ENCODE measurements at places on chromosomes 6 and 20.

GRCh38 chr6:107589199-107589598 lies 99.3 kb downstream of the SOBP start:
- no peak for DNase-seq

DNA sequence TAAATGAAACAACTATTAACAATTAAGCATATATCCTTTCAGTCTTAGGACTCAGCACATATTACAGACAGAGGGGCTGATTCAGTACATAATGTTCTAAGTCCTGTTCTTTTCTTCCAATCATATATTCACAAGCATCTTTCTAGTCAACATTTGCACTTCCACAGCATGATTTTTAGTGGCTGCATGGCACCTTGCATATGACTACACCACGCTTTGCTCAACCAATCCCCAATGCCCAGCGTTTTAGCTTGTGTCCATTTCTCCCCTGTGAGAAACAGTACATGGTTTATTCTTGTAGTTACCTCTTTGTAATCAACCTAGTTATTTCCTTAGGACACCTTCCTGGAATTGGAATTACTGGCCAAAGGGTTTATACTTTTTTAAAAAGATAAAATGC lies 33.2 kb downstream of the AAR2 start:
- no peak for DNase-seq

- no peak for DNase-seq
Measured at GRCh38 chr20:57451431-57451794, 60.2 kb downstream of the RBM38 start.

DNA sequence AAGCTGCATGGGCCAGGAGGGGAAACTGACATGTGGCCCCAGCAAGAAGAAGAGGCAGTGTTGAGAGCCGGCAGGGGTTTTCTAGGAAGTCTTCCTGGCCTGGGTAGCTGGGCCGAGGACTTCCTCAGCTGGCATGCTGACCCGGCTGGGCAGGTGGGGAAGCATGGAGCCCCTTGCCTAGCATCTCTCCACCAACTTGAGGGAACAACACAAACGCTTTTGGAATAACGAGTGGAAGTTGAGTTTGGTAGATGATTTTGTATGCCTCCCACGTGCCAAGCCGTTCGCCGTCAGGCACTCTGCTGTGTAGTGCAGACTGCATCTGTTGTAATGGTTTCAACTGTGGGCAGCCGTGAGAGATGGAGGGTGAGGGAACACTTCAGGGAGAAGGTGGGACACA lies 7.3 kb downstream of the TMEM181 start:
- DNase-seq, result no peak

GRCh38 chr6:15698471-15698870 lies 35.6 kb upstream of the DTNBP1 start:
- no peak for DNase-seq

- DNase-seq, result no peak
Measured at GRCh38 chr6:12426121-12426520, 136.0 kb downstream of the EDN1 start.

- DNase-seq, result no peak
Measured at GRCh38 chr20:53652090-53652858, 58.6 kb upstream of the ZNF217 start.

DNA sequence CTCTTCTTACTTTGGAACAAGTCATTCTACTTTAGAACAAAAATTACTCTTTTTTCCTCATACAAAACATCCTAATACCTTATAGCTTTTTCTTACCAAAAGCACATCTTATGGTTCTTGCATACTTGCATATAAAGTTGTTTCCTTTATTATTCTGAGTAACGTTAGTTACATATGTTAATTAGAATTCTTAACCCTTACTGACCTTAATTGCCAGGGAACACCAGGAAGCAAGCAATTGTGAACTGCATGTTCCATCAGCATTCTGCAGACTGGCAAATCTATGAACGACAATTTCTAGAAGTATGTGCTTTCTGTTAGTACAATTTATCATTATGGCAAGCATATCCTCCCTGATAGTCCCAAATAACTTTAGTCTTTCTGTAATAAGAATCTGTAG lies 831.0 kb downstream of the C6orf118 start:
- no peak for DNase-seq

GRCh38 chr6:21522143-21522747 lies 71.3 kb upstream of the SOX4 start:
- no peak for DNase-seq

- DNase-seq, result no peak
Measured at GRCh38 chr6:11491596-11492463, 45.7 kb upstream of the TMEM170B start.

- DNase-seq, result no peak
Measured at GRCh38 chr20:36936341-36936740, 15.2 kb downstream of the SAMHD1 start.

DNA sequence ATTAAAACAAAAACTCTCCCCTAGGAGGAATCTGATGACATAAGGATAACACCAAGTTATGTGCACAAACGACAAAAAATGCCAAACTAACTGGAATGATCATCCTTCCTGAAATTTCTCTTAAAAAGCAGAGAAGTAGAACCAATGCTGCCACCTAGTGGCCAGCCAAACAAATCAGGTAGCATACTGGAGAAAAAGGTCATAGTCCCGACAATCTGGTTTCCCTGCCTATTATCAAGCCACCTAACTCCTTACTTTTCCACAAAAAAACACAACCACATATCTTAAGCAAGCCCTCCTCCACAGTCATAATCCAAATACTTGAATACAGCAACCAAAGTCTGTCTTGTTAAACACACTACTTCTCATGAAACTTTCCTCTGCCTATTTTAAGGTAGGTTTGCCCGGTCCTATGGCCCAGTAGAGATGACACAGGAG lies 5.3 kb downstream of the OARD1 start:
- peak; percentile 86 for DNase-seq

DNA sequence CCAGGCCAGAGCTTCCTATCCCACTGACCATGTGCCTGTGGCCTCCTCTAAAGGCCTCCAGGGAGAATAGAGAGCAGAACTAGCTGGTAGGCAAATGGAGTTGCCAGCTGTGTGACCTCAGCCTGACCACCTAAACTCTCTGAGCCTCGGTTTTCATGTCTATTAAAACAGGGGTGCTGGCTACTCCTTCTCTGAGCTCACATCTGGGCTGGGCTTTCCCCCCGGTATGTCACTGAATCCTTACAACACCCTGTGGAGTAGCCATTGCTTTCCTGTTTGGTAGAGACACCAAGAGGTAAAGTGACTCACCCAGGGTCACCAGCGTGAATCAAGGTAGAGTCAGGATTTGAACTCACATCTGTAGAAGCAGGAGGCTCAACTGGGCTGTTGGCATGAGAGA lies 132.1 kb downstream of the JPH2 start:
- DNase-seq, result no peak

- no peak for DNase-seq
Measured at GRCh38 chr6:52195886-52196285, 9.7 kb downstream of the IL17A start.

- DNase-seq, result no peak
Measured at GRCh38 chr6:32867022-32867477, 13.1 kb downstream of the PSMB9 start.

GRCh38 chr6:74713941-74714340 lies 491.9 kb downstream of the COL12A1 start:
- DNase-seq, result no peak

DNA sequence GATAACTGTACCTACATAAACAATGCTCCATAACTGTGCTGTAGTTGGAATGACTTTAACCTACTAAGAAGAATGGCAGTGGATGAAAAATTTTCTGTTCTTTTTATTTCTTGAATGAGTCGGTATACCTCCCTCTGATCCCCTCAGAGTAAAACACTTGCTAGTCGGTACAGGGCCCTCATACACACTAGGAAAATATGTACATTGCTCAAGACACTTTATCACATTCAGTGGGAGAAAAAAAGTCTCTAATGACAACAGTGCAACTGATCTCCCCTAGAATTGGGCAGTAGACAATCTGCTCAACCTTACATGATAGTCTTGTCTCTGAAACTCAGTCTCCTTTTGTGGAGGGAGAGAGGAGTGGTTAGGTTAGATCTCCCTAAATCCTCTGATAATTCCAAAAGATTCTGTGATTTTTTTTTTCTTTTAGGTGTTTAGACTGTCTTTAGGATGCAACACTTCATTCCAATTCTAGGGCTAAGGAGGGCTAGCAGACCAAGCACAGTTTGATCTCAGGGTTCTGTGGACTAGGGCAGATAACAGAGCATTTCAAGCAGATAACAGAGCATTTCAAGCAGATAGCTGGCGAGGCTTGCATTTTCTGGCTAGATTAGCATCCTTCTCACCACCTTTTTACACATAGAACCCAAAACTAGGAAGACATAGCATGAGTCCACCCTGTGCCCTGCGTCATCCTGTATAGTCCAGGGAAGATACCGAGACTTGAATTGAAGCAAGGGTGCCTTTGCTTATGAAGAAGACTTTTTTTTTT lies 100.3 kb upstream of the TNFAIP3 start:
- DNase-seq, result no peak

DNA sequence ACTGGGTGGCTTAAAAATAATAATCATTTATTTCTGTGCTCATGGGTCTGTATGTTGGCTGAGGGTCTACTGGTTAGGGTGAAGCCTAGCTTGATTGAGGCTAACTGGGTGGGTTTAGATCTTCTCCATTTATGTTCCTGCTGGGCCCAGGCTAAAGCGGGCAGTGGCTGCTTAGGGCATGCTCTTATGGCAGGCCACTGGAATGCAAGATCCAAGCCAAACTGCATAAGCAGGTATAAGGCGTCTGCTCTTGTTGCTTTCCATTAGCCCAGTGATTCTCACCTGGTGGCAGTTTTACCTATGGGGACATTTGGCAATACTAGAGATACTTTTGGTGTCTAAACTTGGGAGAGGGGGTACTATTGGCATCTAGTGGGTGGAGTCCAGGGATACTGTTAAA lies 44.5 kb downstream of the QKI start:
- no peak for DNase-seq

GRCh38 chr6:138403324-138403800 lies 661 bp upstream of the HEBP2 start:
- DNase-seq, result peak; percentile 48

GRCh38 chr20:15257569-15257870 lies 920.1 kb upstream of the FLRT3 start:
- DNase-seq, result no peak

DNA sequence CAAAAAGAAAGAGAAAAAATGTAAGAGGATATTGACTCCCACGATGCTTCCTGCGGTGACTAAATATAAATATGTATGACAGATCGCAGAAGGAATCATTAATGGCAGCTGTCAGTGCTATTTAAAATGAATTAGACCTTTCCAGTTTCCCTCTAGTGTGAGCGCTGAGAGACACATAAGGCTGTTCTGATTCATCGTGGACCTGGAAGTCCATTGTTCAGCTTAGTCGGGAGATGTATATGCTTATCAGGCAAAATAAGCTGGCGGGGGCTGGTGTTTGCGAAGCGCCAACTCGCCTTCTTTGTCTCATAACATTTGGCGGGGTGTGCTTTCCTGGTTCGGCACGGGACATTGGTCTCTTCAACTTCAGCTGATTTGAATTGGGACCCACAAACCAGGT lies 95.4 kb downstream of the CDH4 start:
- DNase-seq, result no peak

Data from testis (tissue), 5 donors.